H1 (cell line): ENCODE measurements at places on chromosomes 5 and 9.

DNA sequence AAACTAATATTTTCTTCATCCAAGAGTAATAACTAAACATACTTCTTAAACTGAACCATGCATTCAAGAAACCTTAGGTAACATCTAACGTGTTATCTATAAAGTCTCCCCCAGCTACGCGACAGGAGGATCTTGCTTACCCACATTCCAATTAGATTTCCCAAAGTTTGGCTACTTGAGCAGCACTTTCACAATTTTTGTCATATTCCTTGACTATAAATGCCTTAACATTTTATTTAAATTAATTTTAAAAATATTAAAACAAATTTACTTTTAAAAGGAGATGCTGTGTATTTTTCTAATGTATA, 25.3 kb upstream of the IFNE start:
- H3K4me1 ChIP-seq, result no peaks in the 10 kb centered on the region; the same call in 1 of the 2 replicates
- DNase-seq, result no peak
- H3K27me3 ChIP-seq, result no peaks in the 10 kb centered on the region
- no peak overlapping the region for H3K4me3 ChIP-seq

DNA sequence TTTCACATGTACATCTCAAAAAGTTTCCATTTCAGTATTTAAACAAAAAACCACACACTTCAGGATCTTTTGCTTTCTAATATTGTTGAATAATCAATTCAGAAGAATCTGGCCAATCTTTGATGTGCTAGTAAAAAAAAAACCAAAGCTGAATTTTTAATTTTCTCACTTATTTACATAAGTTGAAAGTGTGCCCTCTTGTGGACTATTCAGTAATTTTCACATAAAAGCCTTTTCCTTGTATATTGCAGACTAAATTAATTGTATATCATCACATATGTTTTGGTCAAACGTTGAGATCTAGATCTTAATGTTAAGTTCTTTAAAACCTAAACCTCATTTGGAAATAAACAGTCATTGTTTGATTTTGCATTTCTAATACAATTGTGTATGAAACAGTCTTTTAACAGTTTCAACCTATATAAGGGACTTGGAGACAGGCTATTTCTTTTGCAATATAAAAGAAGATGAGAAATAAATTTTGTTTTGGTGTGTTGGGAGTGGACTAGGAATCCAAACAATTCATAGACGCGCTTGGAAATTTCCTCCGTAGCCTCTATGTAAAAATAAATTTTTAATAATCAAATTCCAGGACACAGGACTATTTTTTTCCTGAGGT, 68.1 kb downstream of the NIPBL start:
- H3K4me1 ChIP-seq, result no peaks in the 10 kb centered on the region
- no peak overlapping the region for H3K27ac ChIP-seq
- H3K27me3 ChIP-seq, result no peaks in the 10 kb centered on the region
- H3K36me3 ChIP-seq, result no peaks in the 10 kb centered on the region
- no peak for DNase-seq

DNA sequence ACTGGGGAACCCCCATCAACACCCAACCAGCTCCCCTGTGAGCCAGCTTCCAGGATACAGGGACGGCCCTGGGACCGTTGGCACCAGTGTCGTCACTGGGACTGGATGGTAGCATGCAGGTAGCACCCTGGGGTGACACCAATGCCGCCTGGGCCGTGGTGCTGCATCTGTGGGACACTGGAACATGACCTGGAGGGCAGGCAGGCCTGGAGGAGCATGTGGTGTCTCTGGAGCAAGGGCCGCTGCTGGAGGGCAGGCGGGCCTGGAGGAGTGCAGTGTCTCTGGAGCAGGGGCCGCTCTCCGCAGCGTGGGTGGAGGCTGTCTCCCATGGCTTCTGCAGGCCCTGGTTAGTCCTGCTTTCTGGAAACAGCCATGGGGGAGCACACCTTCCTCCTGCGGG, 13.1 kb downstream of the LPCAT1 start:
- peaks cover 6% of the 10 kb centered on the region for H3K36me3 ChIP-seq
- no peak overlapping the region for H3K4me3 ChIP-seq
- no peaks in the 10 kb centered on the region for H3K27me3 ChIP-seq
- no peak for DNase-seq
- H3K4me1 ChIP-seq, result peaks cover 7% of the 10 kb centered on the region

DNA sequence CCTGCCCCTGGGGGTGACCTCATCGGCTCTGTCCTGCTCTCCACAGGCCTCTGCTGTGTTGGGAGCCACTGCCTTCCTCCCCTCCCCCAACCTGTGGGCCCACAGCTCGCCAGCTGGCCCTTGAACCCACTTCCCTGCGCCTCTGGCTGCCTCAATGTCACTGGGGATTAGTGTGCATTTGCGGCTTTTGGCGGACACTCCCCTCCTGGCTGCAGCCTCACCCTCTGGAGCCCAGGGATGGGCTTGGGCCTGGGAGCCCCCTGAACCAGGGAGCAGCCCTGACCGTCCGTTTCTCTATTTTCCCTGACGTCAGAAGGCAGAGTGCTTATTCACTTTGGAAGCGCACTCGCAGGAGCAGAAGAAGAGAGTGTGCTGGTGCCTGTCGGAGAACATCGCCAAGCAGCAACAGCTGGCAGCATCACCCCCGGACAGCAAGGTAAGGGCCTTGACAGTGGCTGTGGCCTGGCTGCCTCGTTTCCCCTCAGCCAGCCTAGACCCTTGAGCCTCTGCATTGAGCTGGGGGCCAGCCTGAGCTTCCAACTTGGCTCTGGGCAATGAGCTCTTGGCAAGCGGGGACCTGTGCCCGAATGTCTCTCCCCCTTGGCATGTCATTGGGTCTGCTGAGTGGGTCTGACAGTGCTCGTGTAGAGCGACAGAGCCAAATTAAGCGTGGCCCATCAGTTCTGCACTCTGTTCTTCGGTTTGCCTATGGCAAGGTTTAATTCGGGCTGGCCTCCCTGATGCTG, 73.1 kb downstream of the RGS3 start:
- no peaks in the 10 kb centered on the region for H3K36me3 ChIP-seq
- no peaks in the 10 kb centered on the region for H3K4me1 ChIP-seq
- H3K4me3 ChIP-seq, result no peak overlapping the region
